ENCODE measurements at places on chromosomes 6 and 20.
A peak's percentile ranks its signal among the peaks of the same experiment; 100 is the strongest.

GRCh38 chr20:24297993-24298392 lies 171.4 kb upstream of the SYNDIG1 start:
- DNase-seq = no peak

- DNase-seq = no peak
Observed at GRCh38 chr20:53004267-53004813, 32.2 kb downstream of the TSHZ2 start.

DNA sequence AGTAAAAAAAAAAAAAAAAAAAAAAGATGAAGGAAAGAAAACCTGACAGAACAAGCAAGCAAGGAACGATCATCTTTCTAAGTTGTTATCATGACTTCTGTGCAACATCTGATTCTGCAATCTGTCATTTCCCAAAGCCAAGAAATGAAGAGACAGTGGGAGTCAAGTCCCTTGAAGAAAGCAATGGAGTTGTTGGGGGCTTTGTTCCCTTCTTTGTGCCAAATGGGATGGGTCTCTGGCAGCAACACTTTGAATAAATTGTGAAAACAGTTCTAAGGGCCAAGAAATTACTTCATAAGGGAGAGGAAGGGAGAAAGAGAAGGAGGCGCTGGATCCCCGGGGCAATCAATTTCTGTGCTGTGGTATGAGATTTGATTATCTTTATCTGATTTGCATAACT lies 33.3 kb upstream of the RSPO3 start:
- DNase-seq = no peak

GRCh38 chr20:48384147-48384818 lies 443.5 kb downstream of the PREX1 start:
- no peak for DNase-seq

- DNase-seq = no peak
Observed at GRCh38 chr6:89409461-89410035, 2.5 kb downstream of the RRAGD start.

DNA sequence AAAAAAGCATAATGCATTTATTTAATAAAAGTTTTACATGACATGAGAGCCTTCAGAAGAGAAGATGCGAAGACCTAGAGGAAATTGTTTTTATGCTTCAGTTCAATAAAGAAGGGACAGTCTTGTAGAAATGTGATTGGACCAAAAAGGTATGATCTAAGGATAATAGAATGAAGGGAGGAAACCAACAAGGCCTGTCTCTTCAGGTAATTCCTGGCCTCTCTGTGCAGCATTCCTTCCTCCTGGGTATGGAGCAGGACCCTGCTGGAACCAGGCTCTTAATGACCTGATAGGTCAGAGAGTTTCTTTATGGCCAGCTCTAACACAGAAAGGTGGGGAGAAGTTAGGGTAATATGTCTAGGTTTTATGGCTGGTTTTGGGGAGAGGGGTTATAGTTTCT lies 162.8 kb upstream of the HEY2 start:
- no peak for DNase-seq

- DNase-seq = no peak
Observed at GRCh38 chr6:78910591-78911171, 43.3 kb downstream of the IRAK1BP1 start.

- DNase-seq = no peak
Observed at GRCh38 chr6:116763048-116763447, 2.5 kb downstream of the FAM162B start.

DNA sequence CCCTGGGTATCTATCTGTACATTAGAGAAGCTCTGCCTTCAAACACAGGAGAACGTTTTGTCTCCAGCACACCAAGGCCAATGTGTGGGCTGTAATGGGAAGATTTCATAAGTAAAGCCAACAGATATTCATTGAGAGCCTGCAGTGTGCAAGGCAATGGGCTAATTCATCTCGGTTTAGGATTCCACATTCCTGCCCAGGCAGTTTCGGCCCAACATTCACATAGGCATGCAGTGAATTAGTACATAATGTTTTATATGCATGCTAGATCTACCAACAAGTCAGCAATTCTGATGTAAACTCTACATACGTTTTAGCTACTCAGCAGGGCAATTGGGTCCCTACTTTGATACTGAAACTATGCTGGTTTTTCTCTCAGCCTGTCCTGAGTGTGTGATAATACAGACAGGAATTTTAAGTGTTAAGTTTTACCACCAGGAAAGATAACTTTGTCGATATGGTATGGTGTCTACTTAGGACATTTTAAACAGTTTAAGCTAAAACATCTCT lies 46.9 kb upstream of the NAA20 start:
- no peak for DNase-seq

DNA sequence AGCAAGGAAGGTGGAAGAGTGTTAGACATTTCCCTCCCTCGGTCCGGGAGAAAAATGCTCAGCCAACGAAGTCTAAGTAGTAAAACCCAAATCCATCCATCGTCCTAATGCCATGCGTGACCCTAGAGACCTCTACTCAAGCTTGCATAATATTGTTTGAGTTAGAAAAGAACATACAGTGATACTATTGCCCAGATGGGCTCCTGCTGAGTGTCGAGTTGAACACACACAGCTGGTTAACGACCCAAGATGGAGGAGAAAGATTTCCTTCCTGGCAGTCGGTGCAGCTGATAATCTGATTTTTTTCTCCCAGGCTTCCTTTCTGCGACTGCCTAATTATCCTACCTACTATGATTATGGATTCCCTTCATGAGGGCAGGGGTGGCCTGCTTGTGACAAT lies 164.4 kb upstream of the KCNG1 start:
- DNase-seq = no peak

DNA sequence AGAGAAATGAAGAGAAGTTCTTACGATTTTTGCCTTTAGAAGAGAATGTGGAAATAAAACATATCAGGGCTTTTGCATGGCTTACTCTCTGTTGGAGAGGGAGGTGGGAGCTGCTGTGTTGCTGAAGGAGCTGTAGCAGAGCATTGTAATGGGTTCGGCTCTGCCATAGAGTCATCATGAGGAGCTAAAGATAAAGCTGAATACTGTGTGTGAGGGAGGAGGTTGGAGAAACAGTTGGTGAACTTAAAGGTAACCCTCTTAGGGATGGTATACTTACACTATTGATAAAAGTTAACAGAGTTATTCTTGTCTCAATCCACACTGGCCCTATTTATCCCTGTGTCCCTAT lies 34.8 kb downstream of the CTNNBL1 start:
- no peak for DNase-seq

- no peak for DNase-seq
Observed at GRCh38 chr6:43798688-43799444, 28.9 kb downstream of the VEGFA start.

DNA sequence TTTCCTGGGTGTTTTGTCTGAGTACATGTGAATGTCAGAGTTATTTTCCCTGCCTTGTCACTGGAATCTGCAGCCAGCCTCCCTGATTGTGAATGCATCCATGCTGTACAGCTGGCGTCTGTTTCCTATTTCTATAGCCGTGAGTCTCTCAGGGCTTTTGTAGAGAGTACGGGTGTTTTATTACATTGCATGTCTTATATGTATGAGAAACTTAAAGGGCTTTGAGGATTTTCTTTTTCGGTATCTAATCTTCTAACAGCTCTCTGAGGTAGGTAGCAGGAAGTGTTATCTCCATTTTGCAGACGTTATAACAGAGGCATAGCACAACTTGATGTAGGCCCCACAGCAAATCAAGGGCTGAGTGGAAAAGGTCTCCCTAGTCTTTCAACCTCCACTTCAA lies 272.9 kb downstream of the PRL start:
- peak; percentile 69 for DNase-seq

DNA sequence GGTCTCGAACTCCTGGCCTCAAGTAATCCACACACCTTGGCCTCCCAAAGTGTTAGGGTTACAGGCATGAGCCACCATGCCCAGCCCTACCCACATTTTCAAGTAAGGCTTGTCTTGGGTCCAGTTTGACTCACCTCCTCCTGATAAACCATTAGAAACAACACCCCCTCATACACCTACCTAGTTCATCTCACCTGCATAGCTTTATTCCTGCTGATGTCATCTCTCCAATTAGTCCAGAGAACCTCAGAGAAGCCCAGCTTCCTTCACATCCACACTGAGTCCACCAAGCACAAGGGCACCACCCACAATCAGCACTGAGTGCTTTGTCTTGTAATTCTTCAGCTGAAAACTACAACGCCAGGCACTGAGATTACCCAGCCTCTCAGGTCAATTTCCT lies 35.3 kb downstream of the KIF16B start:
- no peak for DNase-seq

DNA sequence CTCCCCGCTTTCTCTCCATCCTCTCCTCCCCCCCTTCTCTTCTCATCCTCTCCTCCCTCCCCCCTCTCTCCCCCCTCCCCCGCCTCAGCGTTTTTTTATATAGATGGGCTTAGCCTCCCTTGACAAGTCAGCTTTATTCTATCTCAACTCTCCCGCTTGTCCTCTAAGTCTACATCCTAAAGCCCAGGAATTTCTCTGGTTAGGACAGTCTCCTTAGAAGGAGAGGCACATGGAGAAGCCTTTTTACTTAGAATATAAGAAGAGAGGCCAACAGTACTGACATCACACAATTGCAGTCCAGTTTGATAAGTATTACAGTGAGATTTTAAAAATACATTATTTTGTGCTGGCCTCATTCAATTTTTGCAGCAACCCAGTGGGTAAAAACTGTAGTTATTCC lies 83.5 kb downstream of the LYRM2 start:
- DNase-seq = no peak

DNA sequence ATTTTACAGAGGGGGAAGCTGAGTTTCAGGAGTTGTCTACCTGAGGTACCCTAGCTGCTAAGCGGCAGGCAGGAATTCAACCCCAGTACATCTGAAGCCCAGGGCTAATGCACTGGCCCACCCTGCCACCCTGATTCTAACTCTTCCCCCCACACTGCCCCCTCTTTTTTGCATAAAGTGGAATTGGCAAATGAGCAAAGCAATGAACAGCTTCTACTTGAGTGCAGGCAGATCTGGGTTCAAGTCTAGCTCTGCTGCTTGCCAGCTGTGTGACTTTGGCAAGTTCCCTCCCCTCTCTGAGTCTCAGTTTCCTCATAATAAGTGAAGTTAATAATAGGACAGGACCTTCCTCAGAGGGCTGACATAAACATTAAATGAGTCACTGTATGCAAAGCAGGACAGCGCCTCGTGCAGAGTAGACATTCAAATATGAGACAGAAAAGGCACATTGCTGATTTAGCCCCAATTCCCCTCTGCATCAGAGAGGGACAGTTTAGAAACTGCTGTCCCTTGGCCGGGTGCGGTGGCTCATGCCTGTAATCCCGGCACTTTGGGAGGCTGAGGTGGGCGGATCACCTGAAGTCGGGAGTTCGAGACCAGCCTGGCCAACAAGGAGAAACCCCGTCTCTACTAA lies 4.7 kb downstream of the ADA start:
- DNase-seq = no peak

GRCh38 chr6:43468748-43469681 lies 8.4 kb upstream of the TJAP1 start:
- DNase-seq = no peak

DNA sequence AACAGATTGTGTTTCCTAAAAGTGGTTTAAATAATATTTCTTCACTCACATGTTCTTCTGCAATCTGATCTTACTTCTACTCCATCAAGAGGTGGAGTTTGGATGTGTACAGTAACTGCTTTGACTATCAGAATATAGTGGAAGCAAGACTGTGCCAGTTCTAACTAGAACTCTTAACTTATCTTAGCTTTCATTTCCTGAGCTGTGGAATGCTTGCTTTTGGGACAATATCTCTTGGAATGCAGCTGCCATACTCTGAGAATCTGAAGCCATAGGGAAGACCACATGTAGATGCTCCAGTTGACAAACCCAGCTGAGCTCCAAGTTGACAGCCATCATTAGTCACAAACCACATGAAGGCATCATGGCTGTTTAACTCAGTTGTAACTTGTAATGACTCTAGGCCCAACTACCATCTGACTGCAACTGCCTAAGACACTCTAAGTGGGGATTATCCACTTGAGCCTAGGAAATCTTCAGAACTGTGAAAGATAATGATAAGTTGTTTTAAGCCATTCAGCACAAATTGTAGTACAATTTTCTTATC lies 40.8 kb upstream of the MAN1A1 start:
- no peak for DNase-seq

DNA sequence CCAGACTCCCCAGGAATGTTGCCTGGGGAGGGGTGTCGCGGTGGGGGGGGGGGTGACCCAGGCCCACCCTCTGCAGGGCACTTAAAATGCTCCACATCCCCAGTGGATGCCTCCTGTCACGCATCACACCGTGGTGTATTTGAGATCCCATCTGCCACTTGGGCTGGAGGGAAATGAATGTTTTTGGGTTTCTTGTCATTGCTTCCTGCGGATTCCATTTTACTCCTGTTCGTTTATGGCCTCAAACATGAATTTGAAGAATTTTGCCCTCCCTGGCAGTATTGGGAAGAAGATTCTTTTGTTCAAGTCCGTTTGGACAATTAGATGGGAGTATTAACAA lies 544 bp upstream of the KHDC1 start:
- DNase-seq = no peak

DNA sequence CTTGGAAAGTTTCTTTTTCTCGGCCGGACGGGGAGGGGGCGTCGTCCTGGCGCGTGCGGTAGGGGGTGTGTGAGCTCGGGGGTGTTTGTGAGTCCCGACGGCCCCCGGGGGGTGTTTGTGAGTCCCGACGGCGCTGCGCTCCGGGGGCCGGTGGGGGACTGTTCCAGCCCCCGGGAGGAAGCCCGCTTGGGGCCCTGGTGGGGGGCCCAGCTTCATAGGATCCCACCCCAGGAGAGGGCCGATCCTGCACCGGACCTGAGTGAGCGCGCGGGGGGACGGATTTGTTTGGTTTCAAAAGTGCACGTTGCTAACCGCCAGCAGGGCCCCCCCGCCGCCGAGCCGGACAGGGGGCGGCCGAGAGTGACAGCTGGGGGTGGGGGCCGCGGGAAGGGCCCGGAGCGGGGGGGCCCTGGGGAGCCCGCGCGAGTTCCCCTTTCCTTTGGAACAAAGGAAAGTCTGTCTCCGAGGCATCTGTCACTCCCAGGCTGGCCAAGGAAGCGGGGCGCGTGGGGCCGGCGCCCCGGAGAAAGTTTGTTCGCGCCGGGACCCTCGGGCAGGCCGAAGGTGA lies 485 bp downstream of the TGIF2 start:
- DNase-seq = no peak

DNA sequence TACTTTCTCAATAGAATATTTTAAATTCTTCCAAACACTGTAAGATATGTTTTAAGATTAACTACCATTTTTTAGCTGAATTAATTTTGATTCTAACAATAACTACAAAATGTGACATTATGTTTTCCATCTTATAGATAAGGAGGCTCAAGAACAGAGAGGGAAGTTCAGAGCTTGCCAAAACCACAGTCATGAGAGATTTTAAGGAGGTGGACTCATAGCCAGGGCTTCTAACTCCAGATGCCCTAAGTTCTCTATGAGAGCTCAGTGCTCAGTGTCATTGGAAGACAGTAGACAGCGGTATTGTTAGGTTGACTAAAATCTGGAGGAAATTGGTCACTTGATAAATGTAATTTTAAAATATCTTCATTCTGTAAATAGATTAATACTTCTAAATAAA lies 144.2 kb downstream of the PACRG start:
- no peak for DNase-seq

DNA sequence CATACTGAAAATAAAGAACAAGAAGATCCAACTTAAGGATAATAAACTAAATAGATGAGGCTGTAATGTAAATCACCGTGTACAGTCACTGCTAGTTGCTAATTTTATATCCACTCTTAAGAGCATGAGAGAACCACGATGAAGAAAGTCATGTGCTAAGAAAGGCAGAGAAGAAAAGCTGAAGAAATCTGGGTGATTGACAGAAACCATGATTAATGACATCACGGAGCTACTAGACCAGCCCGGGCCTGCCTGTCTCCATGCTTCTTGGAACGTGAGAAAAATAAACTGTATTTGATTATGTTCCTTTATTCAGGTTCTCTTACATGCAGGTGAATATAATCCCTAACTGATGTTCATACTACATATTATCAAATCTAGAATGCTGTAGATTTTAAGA lies 84.2 kb upstream of the E2F3 start:
- DNase-seq = no peak

- DNase-seq = peak; percentile 34
Observed at GRCh38 chr20:2301164-2301622, 5.4 kb downstream of the TGM3 start.
